ENCODE measurements at places on chromosomes 6 and 20. TPM values are rescaled to one million over a fixed set of nuclear protein-coding genes. Genes with fewer than 3 reads are reported as not detected.
A peak's percentile ranks its signal among the peaks of the same experiment; 100 is the strongest.

DNA sequence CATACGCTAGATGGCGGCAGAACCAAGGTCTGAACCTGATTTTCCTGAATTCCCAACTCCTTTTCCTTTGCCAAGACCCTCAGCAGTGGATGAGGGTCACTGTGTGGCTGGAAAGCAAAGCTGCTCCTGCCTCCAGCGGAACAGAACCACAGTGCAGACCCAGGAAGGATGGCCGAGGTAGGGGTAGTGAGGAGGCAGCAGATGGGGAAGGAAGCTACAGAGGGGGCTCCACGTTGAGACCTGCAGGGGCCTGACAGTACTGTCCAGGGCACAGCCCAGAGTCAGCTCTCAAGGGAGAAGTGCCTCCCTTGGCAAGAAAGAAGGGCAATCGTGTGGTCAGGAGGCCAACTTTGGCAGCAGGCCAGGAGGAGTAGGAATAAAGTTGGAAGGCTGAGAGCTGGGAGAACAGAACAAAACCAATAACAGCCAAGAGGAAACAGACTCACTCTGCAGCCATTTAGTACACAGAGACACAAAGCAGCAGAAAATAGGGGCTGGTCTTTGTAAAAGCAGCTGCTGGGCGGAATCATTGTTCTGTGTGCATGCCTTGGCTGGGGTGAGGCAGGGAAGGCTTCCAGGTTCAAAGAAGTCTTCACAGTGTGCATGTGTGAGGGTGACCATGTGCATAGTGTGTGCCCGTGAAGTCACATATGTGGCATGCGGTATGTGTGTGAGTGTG, 3.1 kb downstream of the GABRR2 start:
- no peaks in the 10 kb centered on the region for H3K4me1 ChIP-seq
- no peak for DNase-seq
- H3K27ac ChIP-seq: peak overlapping the region; percentile 25
- H3K36me3 ChIP-seq: peaks cover 2% of the 10 kb centered on the region

GRCh38 chr20:63749597-63750508, 10.3 kb downstream of the SLC2A4RG start:
- no peaks in the 10 kb centered on the region for H3K36me3 ChIP-seq
- H3K27me3 ChIP-seq: no peaks in the 10 kb centered on the region
- peaks cover 13% of the 10 kb centered on the region for H3K4me1 ChIP-seq
- H3K27ac ChIP-seq: peak overlapping the region; percentile 94
- peak overlapping the region; percentile 42 for H3K4me3 ChIP-seq
- DNase-seq: no peak

GRCh38 chr20:1415667-1416468, 23.0 kb upstream of the FKBP1A start:
- no peak overlapping the region for H3K27ac ChIP-seq
- peaks cover 24% of the 10 kb centered on the region for H3K27me3 ChIP-seq
- H3K4me1 ChIP-seq: peaks cover 11% of the 10 kb centered on the region
- H3K36me3 ChIP-seq: peaks cover 6% of the 10 kb centered on the region
- DNase-seq: no peak
- no peak overlapping the region for H3K4me3 ChIP-seq

DNA sequence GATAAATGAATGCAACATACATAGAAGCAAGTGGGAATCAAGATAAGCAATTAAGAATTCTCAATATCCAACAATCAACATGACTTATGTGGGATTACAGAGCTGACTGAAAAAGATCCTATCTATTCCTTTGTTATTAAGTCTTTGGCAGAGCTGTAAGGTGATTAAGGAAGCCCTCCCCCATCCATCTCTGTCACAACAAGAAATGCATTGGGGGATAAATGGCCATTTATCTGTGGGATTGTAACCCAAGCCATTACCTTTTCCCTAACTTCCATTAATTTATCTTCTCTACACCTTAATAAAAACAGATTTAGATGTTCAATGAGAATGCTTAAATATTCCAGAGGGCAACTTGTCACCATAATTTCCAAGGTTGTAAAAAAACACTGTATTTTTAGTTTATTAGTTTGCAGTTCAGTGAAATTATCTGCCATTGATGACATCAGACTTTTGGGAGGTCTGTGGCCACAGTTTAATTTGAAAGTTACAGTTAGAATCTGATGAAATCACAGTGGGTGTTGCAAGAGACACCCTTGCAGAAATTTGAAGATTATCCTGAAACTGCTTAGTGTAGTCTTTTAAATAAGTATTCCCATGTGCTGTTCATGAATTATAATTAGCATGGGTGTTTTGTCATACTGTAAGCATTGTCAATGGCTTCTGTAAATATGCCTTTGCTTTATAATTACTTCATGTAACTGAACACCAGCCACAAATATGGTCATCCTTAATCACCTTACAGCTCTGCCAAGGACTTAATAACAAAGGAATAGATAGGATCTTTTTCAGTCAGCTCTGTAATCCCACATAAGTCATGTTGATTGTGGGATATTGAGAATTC, 49.4 kb upstream of the FYN start:
- H3K4me3 ChIP-seq: no peak overlapping the region
- H3K27me3 ChIP-seq: no peaks in the 10 kb centered on the region
- DNase-seq: no peak
- peak overlapping the region; percentile 22 for H3K27ac ChIP-seq

DNA sequence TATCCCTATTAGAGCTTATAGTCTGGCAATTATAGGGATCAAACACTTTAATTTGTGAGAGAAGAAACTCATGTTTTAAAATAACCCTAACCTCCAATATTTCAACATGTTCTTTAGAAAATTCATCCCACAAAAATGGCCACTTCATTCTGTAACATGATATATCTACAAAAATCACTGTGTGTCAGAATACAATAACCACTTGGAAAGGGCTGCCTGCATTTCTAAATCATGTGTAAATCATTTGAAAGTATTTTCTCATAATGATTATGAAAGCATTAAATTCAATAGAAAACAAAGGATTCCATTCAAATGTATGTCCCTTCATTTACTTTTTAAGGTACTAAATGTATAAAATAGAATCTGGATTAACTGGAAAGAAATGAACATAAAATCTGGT, 101.4 kb upstream of the NHSL1 start:
- DNase-seq: no peak
- H3K27ac ChIP-seq: no peak overlapping the region
- no peaks in the 10 kb centered on the region for H3K4me1 ChIP-seq
- no peaks in the 10 kb centered on the region for H3K36me3 ChIP-seq
- no peak overlapping the region for H3K4me3 ChIP-seq

- no peak overlapping the region for H3K4me3 ChIP-seq
- H3K27ac ChIP-seq: no peak overlapping the region
- H3K36me3 ChIP-seq: no peaks in the 10 kb centered on the region
- H3K4me1 ChIP-seq: no peaks in the 10 kb centered on the region
- DNase-seq: no peak
- H3K27me3 ChIP-seq: no peaks in the 10 kb centered on the region
Measured at GRCh38 chr6:19303383-19303782, 533.8 kb upstream of the ID4 start.

DNA sequence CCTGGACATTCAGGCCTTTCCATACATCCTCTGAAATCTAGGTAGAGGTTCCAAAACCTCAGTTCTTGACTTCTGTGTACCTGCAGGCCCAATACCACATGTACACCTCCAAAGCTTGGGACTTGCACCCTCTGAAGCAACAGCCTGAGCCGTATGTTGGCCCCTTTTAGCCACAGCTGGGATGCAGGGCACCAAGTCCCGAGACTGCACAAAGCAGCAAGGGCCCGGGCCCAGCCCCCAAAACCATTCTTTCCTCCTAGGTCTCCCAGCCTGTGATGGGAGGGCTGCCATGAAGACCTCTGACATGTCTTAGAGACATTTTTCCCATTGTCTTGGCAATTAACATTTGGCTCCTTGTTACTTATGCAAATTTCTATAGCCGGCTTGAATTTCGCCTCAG, 107.4 kb upstream of the FRMD1 start:
- no peak overlapping the region for H3K27ac ChIP-seq
- H3K4me3 ChIP-seq: no peak overlapping the region
- H3K27me3 ChIP-seq: no peaks in the 10 kb centered on the region
- no peaks in the 10 kb centered on the region for H3K36me3 ChIP-seq
- DNase-seq: no peak

DNA sequence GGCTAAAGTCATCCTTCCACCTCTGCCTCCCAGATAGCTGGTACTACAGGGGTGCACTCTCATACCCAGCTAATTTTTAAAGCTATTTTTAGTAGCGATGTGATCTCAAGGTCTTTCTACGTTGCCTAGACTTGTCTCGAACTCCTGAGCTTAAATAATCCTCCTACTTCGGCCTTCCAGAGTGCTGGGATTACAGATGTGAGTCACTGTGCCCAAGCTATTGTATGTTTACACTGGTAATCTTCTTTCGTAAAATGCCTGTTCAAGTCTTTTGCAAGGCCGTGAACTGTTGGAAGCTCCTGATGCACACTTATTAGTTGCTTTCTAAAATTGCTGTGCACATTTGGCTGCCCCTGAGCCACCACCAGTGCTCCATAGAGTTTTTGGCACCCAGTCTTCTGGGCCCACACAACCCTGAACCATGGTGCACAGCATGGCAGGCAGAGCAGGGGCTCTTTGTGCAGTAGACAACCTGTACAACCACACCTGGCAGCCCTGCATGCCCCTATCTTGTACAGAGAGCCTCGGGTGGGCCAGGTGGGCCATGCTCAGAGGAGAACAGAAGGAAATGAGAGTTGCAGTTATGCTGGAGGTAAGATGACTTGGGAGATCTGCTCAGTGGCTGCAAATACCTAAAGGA, 33.3 kb downstream of the PDRG1 start:
- no peaks in the 10 kb centered on the region for H3K36me3 ChIP-seq
- no peak overlapping the region for H3K27ac ChIP-seq
- no peaks in the 10 kb centered on the region for H3K4me1 ChIP-seq
- H3K27me3 ChIP-seq: peaks cover 6% of the 10 kb centered on the region
- DNase-seq: no peak

DNA sequence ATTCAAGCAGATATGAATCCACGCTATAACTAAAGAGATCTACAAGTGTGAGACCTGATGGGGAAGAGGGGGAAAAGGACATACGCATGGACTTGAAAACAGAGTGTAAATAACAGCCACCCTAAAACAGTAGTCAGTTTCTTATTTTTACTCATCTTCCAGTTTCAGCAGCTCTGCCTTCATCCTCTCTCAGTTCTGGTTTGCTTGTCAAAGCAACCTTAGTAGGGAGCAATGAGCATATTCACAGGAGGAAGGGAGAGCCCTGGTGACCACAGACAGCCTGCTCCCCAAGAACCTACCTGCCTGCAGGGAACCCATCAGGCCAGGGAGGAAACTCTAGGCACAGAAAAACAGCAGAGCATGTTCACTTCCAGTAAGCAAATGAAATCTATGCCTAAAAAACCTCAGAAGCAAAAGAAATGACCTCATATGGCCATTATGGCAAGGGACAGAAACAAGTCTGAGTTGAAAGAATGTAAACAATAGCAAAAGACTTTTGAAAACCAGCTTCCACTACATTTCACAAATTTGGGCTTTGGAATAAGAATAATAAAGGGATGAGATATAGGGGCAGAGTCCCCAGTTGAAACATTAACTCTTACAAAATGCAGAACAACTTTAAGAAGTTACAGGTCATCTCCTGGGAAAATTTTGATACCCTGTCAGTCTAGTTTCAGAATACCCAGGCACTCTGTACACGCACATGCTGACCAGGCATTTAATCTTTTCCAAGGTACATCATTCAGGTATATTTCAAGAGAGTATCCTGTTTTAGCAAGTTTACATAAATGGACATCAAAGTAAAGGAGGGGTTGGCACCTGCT, 120.8 kb upstream of the BCLAF1 start:
- H3K27me3 ChIP-seq: peaks cover 17% of the 10 kb centered on the region
- H3K36me3 ChIP-seq: no peaks in the 10 kb centered on the region
- no peak overlapping the region for H3K4me3 ChIP-seq
- no peak overlapping the region for H3K27ac ChIP-seq
- no peaks in the 10 kb centered on the region for H3K4me1 ChIP-seq

- no peak overlapping the region for H3K27ac ChIP-seq
- H3K36me3 ChIP-seq: no peaks in the 10 kb centered on the region
- H3K4me3 ChIP-seq: no peak overlapping the region
Measured at GRCh38 chr20:47929368-47930115, 144.3 kb upstream of the SULF2 start.

GRCh38 chr6:6717953-6718352, 129.4 kb downstream of the LY86 start:
- peaks cover 21% of the 10 kb centered on the region for H3K4me1 ChIP-seq
- no peak overlapping the region for H3K27ac ChIP-seq
- H3K27me3 ChIP-seq: peaks cover 3% of the 10 kb centered on the region
- H3K4me3 ChIP-seq: no peak overlapping the region

- H3K27me3 ChIP-seq: peaks cover 5% of the 10 kb centered on the region
- H3K27ac ChIP-seq: peak within 1 kb of the TSS; percentile 91
- DNase-seq: peak; percentile 90
- H3K4me3 ChIP-seq: peak within 1 kb of the TSS; percentile 93
Measured at GRCh38 chr6:90296341-90297114, at the start of gene BACH2. Gene BACH2, minus strand, starts transcription at chr6:90296843. Its CDS starts 287,999 bp downstream, at chr6:90008844.

- no peak overlapping the region for H3K27ac ChIP-seq
- H3K27me3 ChIP-seq: no peaks in the 10 kb centered on the region
- no peak overlapping the region for H3K4me3 ChIP-seq
- H3K36me3 ChIP-seq: no peaks in the 10 kb centered on the region
Measured at GRCh38 chr6:169503422-169504152, 198.2 kb downstream of the WDR27 start.

- no peaks in the 10 kb centered on the region for H3K4me1 ChIP-seq
- DNase-seq: no peak
- no peaks in the 10 kb centered on the region for H3K27me3 ChIP-seq
- no peak overlapping the region for H3K4me3 ChIP-seq
- H3K27ac ChIP-seq: no peak overlapping the region
Measured at GRCh38 chr6:84967389-84967788, 203.0 kb upstream of the TBX18 start.

Gene PRR18
- total RNA-seq: not detected

Gene CTCFL
- total RNA-seq: not detected

Gene RALGAPB
- total RNA-seq: 39.7 TPM

Gene GPR63
- total RNA-seq: 1.4 TPM

Gene POLR3F
- 8.5 TPM for total RNA-seq

Gene FAM209B
- total RNA-seq: 1.1 TPM

All from activated naive CD8-positive, alpha-beta T cell treated with anti-CD3 and anti-CD28 coated beads, Interleukin-2, amount 10 ng/mL, durations not matched to agents 7 days and 5 days (primary cell).